ENCODE measurements at places on chromosomes 3 and 15.

GRCh38 chr3:190371152-190371551 is 16.8 kb upstream of the CLDN16 start:
- DNase-seq, result no peak

DNA sequence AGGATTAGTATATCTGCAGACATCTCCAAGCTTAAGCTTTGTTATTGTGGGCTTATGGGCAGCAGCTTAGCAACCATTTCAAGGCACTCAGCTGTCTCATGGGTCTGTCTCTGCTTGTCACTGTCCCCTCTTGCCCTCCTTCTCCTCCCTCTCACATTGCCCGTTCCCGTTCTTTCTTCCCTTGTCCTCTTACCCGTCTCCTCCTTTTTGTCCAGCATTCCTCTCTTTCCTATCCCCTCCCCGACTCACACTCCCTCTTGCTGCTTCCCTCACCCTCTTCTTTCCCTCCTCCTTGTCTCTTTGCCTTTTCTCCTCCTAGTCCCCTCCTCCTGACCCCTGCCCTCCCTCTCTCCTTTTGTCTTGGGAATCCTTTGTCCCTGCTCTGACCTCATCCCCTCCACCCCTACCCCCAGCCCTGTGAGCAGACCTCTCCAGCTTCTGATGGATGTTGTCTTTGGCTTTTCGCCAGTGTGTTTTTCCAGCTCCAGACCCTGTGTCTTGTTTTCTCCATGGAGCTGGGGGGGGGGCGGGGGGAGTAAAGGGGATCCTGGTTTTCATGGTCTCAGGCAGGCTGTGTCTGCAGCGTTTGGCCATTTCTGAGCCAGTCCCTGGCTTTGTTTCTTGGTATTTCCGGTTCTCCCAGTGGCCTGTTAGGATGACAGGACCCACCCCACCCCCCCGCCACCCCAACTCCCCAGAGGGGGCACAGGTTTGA is 47.9 kb upstream of the TRAK1 start:
- peak; percentile 63 for DNase-seq

GRCh38 chr3:122456074-122456473 is 40.2 kb upstream of the WDR5B start:
- no peak for DNase-seq

GRCh38 chr3:126927401-126927750 is 55.5 kb upstream of the PLXNA1 start:
- no peak for DNase-seq

- DNase-seq, result peak; percentile 66
Observed at GRCh38 chr3:188497021-188497420, 343.1 kb downstream of the LPP start.

DNA sequence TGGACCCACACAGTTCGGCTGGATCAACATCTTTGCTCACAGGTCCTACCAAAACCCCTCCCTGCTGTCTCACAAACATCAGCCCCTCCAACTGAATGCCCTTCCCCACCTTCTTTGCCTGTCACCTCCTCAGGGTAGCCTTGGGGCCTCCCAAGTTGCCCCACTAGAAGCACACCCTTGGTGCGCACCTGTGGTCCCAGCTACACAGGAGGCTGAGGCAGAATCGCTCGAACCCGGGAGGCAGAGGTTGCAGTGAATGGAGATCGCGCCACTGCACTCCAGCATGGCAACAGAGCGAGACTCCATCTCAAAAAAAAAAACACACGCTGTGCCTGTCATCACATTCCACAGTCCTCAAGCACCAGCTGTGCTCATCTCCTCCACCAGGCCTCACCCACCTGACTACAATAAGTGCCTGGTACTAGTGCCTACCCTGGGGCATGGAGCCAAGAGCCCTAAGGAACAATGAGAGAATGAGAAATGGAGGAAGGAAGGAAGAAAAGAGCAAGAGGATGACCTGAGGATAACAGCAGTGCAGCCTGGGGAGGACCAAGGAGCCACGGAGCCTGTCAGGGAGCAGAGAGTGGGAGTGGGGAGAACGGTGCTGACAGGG is 26.0 kb downstream of the RPN1 start:
- DNase-seq, result no peak

GRCh38 chr15:58212909-58213526 is 74.8 kb downstream of the AQP9 start:
- peak; percentile 45 for DNase-seq

DNA sequence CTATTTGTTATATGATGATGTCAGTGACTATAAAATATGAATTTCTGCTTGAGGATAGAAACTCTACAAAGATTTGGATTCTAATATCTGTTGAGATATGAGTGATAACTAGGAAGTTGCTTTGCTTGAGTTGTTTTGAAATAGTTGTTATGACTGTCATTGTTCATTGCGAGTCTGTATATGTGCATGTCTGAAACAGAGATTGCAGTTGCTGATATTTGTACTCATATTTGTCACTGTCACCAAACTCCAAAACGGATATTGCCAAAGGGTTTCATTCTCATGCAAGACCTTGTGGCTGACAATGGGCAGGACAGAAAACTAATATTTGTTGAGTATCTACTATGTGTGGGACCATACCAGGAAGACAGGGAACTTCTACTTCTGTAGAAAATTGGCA is 240.2 kb downstream of the CD47 start:
- no peak for DNase-seq

- DNase-seq, result no peak
Observed at GRCh38 chr3:111924283-111924682, 54.5 kb upstream of the ABHD10 start.

- DNase-seq, result no peak
Observed at GRCh38 chr3:112579232-112579631, 17.4 kb downstream of the SLC35A5 start.

GRCh38 chr3:14658978-14659377 is 7.4 kb downstream of the CCDC174 start:
- DNase-seq, result no peak

GRCh38 chr3:184741259-184741556 is 29.3 kb upstream of the MAGEF1 start:
- no peak for DNase-seq

Measured in EL (cell line).